ENCODE measurements at places on chromosomes 11 and 22.

DNA sequence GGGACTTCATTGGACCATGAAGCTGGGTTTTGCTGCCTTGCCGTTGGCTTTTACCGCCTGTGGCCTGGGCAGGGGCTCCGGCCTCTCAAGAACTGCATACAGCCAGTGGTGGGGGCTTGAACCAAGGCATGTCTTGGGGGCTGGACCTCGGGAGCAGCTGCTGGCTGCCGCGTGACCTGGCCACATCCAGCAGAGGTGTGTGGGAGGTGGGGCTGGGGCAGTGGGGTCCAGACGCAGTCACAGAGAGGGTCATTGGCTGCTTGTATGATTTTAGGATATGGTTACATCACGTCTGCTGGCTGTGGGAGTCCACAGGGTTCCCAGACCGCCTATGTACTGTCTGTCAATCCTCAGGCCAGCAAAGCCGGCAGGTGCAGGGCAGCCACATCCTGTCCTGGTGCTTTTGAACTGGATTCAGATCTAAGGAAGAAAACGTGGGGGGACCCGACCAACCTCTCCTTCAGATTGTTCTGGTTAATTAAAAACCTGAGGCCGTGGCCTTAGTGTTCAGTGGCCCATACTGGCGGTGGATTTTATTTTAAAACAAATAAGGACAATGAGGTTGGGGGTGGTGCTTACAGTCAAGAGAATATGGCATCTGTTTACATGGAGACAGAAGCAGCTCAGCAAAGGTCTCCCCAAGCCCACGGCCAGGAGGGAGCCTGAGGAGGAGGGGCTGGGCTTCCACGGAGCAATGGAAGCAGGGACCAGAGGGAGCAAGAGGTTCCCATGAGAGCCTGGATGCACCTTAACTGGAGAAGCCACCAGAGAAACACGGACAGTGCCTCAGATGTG is 426.0 kb downstream of the TBC1D22A start:
- DNase-seq = no peak

GRCh38 chr22:27844656-27845591 is 43.4 kb upstream of the MN1 start:
- no peak for DNase-seq

DNA sequence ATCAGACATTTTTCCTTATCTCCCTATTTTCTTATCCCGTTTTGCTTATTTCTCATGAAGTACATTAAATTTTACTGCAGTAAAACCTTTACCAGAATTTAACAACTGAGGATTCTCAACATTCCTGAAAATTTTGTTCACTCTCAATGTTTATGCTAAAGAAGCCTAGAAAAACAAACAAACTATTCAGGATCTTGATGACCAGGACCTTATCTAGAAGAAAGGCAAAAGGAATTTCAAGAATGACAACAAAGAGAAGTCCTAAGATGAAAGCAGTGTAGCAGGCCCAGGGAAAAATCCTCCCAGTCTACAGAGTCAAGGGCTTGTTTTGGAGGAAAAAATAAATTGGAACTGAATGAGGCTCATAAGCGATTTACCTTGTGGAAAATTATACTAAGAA is 283.3 kb upstream of the ARHGAP42 start:
- DNase-seq = no peak

- no peak for DNase-seq
These were observed 57.8 kb upstream of the FIBIN start for GRCh38 chr11:26936109-26936508.

- DNase-seq = no peak
These were observed 55.7 kb downstream of the ATM start for GRCh38 chr11:108278546-108278945.

GRCh38 chr11:83948200-83948599 is 662.0 kb upstream of the CCDC90B start:
- no peak for DNase-seq

DNA sequence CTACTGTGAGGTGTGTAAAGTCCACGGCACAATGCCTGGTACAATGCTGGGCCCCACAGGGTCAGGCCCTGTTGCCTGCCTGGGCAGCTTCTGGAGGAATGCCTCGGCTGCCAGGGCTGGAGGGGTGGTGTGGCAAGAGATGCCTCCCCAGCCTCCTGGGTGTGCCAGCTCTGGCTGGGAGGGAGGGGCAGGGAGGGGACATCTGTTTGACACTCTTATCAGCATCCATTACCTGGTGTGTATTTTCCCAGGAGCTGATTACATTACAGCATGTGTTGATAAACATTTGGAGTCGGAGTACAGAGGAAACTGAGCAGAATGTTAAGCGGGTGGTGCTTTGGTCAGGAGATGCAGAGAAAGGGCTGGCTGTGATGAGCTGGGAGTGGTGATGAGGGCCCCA is 11.0 kb upstream of the NECTIN1 start:
- no peak for DNase-seq
